ENCODE measurements at places on chromosomes 12 and 14.

DNA sequence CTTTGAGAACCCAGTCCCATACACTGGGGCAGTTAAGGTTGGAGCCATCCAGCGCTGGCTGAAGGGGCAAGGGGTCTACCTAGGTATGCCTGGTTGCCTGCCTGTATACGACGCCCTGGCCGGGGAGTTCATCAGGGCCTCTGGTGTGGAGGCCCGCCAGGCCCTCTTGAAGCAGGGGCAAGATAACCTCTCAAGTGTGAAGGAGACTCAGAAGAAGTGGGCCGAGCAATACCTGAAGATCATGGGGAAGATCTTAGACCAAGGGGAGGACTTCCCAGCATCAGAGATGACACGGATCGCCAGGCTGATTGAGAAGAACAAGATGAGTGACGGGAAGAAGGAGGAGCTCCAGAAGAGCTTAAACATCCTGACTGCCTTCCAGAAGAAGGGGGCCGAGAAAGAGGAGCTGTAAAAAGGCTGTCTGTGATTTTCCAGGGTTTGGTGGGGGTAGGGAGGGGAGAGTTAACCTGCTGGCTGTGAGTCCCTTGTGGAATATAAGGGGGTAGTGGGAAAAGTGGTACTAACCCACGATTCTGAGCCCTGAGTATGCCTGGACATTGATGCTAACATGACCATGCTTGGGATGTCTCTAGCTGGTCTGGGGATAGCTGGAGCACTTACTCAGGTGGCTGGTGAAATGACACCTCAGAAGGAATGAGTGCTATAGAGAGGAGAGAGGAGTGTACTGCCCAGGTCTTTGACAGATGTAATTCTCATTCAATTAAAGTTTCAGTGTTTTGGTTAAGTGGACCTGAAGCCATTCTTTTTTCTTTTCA is 9.2 kb downstream of the ERP29 start:
- peaks cover 2% of the 10 kb centered on the region for H3K4me1 ChIP-seq
- H3K27me3 ChIP-seq: no peaks in the 10 kb centered on the region
- no peak for DNase-seq

DNA sequence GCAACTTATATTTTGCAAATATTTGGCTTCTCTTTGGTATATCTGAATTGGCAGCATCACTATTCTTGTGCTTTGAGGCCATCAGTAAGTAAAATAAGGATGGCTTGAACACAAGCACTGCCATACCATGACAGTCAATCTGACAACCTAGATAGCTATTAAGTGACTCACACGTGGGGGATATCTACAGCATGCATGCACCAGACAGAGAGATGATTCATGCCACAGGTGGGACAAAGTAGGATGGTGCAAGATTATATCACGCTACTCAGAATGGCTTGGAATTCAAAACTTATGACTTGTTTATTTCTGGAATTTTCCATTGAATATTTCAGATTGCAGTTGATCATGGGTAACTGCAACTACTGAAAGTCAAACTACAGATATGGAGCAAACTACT is 675.6 kb upstream of the MDGA2 start:
- no peaks in the 10 kb centered on the region for H3K36me3 ChIP-seq
- no peaks in the 10 kb centered on the region for H3K27me3 ChIP-seq
- peak; percentile 45 for DNase-seq
- H3K27ac ChIP-seq: no peak overlapping the region
- H3K4me3 ChIP-seq: no peak overlapping the region

DNA sequence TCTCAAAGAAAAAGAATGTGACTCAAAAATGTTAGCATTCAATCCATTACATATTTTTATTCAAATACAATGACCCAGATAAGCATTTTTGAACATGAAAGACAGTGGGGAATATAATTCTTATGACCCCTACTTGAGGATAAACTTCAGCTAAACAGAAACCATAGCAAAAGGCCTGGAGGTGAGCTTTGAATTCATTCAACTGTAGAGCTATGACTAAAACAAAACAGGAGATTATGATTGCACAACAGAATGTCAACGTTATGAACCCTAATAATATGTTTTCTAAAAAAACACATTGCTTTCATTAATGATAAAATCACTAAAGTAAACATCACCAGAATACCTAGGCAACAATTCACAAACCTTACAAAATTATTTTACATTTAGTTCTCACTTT is 27.8 kb downstream of the EFCAB11 start:
- no peaks in the 10 kb centered on the region for H3K4me1 ChIP-seq
- no peaks in the 10 kb centered on the region for H3K36me3 ChIP-seq
- DNase-seq: no peak
- H3K27me3 ChIP-seq: no peaks in the 10 kb centered on the region
- no peak overlapping the region for H3K4me3 ChIP-seq
- H3K27ac ChIP-seq: no peak overlapping the region

DNA sequence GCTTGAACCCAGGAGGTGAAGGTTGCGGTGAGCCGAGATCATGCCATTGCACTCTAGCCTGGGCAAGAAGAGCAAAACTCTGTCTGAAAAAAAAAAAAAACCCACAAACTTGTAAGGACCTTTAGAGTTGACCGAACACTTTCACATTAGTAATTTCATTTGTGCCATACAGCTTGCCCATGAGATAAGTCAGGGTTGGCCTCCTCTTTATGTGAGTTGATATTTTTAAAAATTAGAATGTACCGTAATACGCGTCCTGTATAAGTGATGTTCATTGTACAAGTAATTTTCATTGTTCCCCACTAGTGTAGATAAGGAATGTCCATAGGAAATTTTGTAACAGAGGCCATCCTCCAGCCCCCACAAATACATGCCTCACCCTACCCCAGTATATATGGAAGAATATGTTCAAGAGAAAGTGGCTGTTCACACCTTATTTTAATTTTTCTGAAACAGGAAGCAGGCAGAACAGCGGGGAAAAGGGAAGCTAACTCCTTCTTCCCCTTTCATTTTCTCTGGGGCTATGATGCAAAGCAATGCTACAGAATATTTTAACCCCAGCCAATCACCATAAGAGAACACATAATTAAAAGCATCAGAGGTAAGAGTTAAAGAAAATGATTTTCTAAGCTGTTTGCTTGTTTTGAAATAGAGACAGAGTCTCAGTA is 31.9 kb upstream of the HIF1A start:
- no peaks in the 10 kb centered on the region for H3K27me3 ChIP-seq
- no peak overlapping the region for H3K27ac ChIP-seq
- no peaks in the 10 kb centered on the region for H3K36me3 ChIP-seq
- no peak overlapping the region for H3K4me3 ChIP-seq
- peaks cover 7% of the 10 kb centered on the region for H3K4me1 ChIP-seq

DNA sequence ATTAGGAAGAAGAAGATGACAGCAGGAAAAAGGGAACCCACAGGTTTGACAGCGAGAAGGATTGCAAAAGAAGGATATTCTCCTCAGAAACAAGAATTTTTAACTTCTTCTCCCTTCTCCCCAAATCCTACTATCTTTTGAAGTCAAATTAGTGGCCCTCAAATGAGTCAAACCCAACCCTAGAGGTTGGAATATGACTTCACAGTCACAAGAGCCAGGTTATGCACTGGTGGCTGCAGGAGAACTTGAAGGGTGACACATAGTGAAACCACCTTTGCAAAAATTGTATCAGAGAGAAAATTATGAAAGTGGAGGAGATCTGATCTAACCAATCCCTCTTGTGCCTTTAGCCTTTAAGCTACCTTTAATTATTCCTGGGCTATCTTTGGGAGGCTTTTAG is 386.2 kb upstream of the CCDC196 start:
- H3K4me1 ChIP-seq: no peaks in the 10 kb centered on the region
- H3K27ac ChIP-seq: no peak overlapping the region
- H3K27me3 ChIP-seq: no peaks in the 10 kb centered on the region
- no peak overlapping the region for H3K4me3 ChIP-seq
- DNase-seq: no peak

DNA sequence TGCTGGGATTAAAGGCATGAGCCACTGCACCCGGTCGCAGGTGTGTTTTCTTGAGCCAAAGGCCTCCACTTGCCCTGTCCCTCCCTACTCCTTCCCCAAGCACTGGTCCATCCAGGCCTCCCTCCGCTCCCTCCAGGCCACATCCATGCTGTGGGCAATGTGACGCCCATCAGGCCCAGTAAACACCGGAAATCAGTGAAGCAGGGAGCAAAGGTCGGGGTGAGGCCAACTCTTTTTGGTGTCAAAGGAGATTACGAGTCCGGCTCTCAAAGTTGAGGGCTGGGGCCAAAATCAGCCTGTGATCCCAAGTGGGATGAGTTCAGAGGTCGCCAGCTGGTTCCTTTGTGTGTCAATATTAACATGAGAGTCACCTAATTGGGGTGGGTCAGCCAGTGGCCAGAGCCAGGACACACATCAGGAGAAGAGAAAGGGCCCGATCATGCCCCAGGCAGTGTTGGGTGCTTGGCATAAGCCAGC is 195.7 kb downstream of the RBM19 start:
- DNase-seq: no peak
- H3K36me3 ChIP-seq: no peaks in the 10 kb centered on the region
- H3K27me3 ChIP-seq: peaks cover 33% of the 10 kb centered on the region
- H3K27ac ChIP-seq: no peak overlapping the region
- no peak overlapping the region for H3K4me3 ChIP-seq

GRCh38 chr14:80923368-80923767 is 18.2 kb downstream of the CEP128 start:
- H3K27me3 ChIP-seq: no peaks in the 10 kb centered on the region
- no peak overlapping the region for H3K4me3 ChIP-seq
- no peaks in the 10 kb centered on the region for H3K36me3 ChIP-seq
- DNase-seq: no peak
- H3K27ac ChIP-seq: no peak overlapping the region

GRCh38 chr12:4441355-4442335 is 4.0 kb downstream of the FGF6 start:
- H3K27me3 ChIP-seq: peaks cover 64% of the 10 kb centered on the region
- DNase-seq: no peak
- peaks cover 14% of the 10 kb centered on the region for H3K4me1 ChIP-seq
- peaks cover 6% of the 10 kb centered on the region for H3K36me3 ChIP-seq
- no peak overlapping the region for H3K4me3 ChIP-seq

DNA sequence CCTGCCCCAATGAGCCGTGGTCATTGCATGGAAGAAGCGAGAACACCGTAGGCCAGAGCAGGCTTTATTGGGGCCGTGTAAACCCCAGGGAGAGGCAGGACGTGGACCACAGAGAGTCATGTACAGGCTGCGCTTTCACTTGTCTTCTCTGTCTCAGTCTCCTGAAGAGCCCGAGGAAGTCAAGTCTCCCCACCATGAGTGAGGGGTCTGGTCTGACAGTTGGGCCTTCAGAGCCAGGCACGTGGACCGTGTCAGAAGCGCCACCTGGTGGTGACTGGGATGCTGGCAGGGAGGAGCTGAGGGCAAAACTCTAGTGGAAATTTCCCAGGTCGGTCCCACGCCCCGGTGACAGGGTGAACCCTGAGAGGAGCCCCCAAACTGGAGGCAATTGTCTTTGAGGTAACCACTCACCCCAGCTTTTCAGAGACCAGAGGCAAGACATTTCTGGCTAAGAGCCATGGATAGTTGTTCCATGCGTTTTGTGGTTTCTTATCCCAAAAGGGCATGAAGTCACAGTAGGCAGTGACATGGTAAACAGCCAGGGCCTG is 17.4 kb downstream of the RPS6KL1 start:
- no peak overlapping the region for H3K27ac ChIP-seq
- no peaks in the 10 kb centered on the region for H3K27me3 ChIP-seq
- peaks cover 5% of the 10 kb centered on the region for H3K4me1 ChIP-seq

- no peaks in the 10 kb centered on the region for H3K27me3 ChIP-seq
- no peak overlapping the region for H3K27ac ChIP-seq
Observed at GRCh38 chr14:104877066-104877805, 12.2 kb downstream of the CEP170B start.

GRCh38 chr14:104856869-104857860 is 7.9 kb upstream of the CEP170B start:
- no peak overlapping the region for H3K4me3 ChIP-seq
- no peak overlapping the region for H3K27ac ChIP-seq
- no peaks in the 10 kb centered on the region for H3K4me1 ChIP-seq
- H3K27me3 ChIP-seq: peaks cover 16% of the 10 kb centered on the region

DNA sequence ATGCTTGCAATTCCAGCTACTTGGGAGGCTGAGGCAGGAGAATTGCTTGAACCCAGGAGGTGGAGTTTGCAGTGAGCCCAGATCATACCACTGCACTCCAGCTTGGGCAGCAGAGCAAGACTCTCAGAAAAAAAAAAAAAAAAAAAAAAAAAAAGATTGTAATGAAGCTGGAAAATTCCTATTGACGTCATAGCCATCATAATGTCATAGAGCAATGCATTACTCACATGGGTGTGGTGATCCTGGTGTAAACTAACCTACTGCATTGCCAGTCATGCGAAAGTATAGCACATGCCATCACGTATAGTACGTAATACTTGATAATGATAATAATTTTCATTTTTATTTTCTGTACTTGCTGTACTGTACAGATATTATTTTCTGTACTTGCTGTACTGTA is 42.7 kb upstream of the NID2 start:
- H3K36me3 ChIP-seq: no peaks in the 10 kb centered on the region
- DNase-seq: peak; percentile 83
- peaks cover 13% of the 10 kb centered on the region for H3K4me1 ChIP-seq
- H3K27me3 ChIP-seq: no peaks in the 10 kb centered on the region
- no peak overlapping the region for H3K27ac ChIP-seq

- peak; percentile 72 for DNase-seq
- no peak overlapping the region for H3K27ac ChIP-seq
- no peaks in the 10 kb centered on the region for H3K27me3 ChIP-seq
- H3K4me1 ChIP-seq: no peaks in the 10 kb centered on the region
- no peaks in the 10 kb centered on the region for H3K36me3 ChIP-seq
Observed at GRCh38 chr12:75378354-75378753, 12.5 kb upstream of the GLIPR1L2 start.

DNA sequence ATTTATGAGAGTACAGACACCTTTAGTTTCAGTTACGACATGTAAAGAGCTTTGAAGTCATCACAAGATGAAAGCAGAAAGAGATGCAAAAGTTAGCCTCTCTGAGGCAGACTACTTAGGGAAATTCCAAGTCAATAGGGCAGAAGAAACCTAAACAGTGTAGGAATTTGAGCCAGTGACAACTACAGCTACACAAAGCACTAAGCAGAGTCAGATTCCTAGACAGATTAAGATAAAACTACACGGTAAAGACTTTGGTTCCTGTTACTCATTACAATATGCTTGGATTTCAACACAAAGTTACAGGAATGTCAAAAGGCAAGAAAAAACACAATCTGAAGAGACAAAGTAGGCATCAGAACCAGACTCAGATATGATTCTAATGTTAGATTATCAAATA is 1302.3 kb downstream of the FSCB start:
- no peaks in the 10 kb centered on the region for H3K4me1 ChIP-seq
- DNase-seq: peak; percentile 78
- no peak overlapping the region for H3K4me3 ChIP-seq
- H3K27me3 ChIP-seq: no peaks in the 10 kb centered on the region
- H3K27ac ChIP-seq: no peak overlapping the region

GRCh38 chr12:54173066-54173726 is 15.6 kb downstream of the SMUG1 start:
- DNase-seq: peak; percentile 33
- peaks cover 10% of the 10 kb centered on the region for H3K4me1 ChIP-seq

Data from mesenchymal stem cell (in vitro differentiated cells and primary cell).